ENCODE measurements at places on chromosomes 13 and 19.

DNA sequence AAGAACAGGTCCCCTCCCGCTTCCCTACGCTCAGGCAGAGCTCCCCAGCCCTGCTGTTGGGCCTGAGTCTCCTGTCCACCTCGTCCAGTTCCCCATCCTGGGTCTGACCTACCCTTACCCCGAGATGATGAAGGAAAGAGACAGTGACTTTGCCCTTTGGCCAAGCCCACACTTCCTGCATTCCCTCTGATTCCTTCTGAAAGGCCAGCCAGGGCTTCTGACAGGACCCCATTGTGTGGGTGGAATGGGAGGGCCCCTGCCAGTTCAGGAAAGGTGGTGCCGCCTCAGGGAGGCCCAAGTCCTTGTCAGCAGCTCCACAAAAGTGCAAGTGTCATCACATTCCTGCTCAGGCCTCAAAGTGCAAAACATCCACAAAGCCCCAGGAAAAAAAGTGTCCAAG is 177.8 kb downstream of the PAN3 start:
- DNase-seq, result no peak

DNA sequence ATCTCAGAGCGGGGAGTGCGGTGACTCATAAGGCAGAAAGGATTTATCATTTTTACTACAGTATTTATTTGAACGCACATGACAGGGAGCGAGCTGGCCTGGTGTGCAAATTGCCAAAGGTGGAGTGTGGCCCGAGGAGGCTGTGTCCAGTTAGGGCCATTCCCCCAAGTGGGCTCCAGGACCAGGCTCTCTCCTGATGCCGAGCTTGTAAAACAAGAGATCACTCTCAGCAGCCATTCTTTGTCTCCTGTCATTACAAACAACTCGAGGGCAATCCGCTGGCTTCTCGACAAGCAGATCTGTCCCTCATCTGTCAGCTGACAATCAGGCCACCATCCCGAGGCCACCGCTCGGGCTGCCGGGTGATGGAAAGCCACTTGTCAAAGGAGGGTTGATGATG is 418.9 kb downstream of the ZNF536 start:
- no peak for DNase-seq

DNA sequence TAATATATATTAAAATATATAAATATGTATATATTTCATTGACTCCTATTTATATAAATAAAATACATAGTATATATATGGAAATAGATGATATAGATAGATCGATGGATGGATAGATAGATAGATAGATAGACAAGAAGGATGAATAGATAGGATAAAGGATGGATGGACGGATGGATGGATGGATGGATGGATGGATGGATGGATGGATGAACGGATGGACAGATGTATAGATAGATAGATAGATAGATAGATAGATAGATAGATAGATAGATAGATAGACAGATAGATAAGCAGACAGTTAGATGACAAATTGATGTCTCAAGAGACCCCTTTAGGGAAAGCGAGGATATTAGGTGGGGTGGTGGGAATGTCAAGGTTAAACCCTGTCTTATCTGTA is 15.1 kb downstream of the CYP4F11 start:
- no peak for DNase-seq

GRCh38 chr13:104650431-104650830 is 1584.2 kb upstream of the SLC10A2 start:
- DNase-seq, result no peak

GRCh38 chr13:42895776-42896175 is 96.3 kb downstream of the EPSTI1 start:
- DNase-seq, result no peak

DNA sequence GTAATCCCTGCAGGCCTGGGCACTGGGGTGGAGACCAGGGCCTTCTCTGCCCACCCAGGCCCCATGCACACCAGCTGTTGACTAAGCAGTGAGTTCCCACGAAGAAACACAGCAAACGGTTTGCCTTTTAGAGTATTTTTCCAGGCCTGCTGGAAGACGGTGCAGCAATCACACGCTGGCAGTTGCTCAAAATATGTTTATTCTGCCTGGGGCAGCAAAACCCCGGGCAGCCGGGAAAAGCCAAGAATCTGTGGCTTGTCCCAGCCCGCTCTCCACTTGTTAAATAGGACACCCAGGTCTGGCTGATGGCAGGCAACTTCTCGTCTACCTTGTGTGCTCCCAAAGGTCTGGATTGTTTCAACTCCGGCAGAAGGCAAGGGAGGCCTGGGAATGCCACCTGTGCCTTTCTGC is 40.8 kb downstream of the GGACT start:
- DNase-seq, result no peak

- no peak for DNase-seq
Observed at GRCh38 chr13:112326821-112327370, 49.3 kb upstream of the SPACA7 start.

DNA sequence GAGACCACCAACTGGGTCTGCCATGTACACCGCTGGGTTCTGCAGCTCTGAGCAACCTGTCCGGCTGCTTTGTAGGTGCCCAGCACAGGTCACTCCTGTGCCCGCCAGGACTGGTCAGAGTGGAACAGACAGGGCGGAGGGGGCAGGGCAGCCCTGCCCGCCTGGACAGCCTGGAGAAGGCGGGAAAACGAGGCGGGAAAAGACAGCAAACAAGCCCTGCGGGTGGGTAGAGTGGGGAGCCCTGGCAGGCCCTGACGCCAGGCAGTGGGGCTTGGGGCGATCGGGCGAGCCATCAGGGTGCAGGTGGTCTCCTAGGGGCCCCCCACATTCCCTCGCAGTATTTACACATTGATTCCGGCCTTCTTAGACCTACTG is 533 bp upstream of the UHRF1 start:
- DNase-seq, result no peak

DNA sequence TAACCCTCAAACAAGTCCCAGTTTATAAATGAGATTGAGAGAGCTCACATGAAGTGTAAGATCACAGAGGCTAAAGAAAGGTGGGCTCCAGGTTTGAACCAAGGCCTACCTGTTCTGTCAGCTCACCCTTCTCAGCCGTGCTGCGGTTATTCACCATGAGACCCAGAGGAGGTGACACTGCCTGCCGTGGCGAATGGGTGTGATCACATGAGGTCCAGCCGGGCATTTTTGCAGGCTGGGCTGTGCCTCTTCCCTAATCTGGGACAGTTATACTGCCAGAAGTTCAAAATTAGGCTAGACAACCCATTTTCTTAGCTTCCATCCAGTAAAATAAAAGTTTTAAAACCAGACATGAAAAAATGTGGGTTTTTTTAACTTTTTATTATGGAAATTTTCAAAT is 146.8 kb downstream of the FOXO1 start:
- no peak for DNase-seq

DNA sequence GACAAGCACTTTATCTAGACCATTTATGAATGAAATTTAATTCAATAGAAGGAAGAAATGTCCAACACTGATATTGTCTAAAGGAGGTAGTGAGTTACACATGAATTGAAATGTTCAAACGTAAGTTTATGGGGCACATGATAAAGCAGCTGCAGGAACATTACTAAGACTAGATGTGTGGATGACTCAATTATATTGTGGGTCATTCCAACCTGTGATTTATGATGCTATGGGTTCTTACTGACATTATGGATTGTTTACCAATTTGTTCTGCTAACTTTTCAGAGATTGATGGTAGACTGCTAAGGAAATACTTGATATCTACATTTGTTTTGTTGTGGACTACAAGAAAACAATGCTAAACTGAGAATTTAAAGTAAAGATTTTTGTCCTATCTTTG is 56.1 kb upstream of the ATXN8OS start:
- DNase-seq, result no peak

DNA sequence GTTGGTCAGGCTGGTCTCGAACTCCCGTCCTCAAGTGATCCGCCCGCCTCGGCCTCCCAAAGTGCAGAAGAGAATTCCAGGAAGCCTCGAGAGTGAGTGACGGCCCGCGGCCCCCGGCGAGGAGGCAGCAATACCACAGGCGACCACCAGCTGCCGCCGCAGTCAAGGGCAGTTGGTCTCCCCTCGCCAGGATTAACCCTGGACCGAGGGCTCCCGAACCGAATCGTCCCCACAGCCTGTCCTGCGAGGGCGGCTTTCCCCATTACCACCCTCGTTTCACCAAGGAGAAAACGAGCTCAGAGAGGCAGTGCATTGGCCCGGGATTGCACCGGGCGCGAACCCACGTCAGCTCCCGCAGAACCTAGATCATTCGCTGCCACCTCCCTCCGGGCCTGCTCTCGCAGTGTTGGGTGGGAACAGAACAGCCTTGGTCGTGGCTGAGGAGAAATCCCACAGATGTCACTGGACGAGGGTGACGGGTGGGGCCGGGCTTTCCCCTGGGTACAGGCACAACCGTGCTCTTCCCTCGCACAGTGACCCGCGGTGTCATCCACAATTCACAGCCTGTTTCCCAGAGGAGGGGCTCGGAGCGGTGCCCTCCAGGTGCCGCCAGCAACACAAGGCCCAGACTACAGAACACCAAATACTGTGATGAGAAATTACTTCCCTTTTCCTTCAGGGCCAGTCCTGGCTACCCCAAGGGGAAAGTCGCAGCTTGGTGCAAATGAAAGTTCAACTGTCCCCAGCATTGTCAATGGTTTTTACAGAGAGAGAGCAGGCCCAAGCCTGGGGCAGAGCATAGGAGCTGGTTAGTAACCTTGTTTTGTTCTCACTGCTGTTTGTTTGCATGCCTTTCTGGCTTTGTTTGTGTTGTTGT is 24.8 kb downstream of the C2CD4C start:
- DNase-seq, result no peak

DNA sequence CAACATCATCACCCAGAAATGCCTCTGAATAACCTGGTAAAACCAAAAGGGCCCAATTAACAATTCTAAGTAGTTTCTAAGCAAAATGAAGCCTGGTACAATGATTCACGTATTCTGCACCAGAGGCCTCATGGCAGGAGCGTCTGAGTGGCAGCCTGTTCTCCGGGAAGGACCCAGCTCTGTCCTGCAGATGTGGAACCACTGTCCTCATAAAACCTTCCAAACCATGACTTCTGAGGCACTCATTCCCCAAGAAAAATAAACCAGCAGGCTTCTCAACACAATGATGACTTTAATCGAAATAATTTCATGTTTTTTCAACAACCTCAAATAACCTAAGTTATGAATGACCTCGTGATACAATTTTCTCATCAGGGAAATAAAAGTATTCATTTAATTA is 89.9 kb downstream of the STK24 start:
- no peak for DNase-seq

DNA sequence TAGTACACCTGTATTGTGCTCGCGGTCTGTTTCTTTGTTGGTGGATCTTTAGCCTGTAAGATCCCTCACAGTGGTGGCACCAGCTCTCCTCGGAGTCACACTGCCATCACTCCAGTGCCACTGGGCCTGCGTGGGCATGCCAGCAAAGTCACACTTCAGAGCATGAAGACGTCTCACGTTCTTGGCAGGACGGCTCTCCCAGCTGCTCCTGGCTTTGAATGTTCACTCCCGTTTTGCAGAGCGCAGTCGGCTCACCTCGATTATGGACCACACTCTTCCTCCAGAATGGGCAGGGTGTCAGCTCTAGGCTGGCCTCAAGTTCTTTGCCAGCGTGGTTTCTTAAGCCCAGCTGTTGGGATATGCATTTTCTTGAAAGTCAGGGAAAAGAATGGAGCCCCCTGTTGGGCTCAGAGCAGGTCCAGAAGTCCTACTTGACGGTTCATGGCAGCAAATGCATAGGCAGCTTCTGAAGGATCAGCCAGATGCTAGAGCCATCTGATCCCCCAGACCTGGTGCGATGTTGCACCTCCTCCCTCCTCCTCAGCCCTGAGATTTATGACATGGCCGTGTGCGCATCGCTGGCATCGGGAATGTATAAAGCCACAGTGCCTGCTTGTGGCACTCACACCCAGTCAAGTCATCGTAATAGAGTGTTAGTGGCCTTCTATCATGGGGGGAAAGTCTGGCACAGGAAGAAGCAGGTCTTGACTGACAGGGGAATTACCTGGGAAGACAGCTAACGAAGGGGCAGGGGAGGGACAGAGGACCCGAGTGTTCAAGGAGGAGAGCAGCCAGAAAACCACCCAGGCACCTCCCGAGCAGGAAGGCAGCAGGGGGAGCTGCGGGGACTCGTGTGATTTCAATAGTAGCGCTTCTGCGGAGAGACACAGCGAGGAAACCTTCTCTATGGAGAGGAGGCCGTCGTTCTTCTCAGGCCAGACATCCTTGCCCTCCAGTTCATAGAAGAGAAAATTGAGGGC is 40.2 kb upstream of the NPAS1 start:
- DNase-seq, result no peak

DNA sequence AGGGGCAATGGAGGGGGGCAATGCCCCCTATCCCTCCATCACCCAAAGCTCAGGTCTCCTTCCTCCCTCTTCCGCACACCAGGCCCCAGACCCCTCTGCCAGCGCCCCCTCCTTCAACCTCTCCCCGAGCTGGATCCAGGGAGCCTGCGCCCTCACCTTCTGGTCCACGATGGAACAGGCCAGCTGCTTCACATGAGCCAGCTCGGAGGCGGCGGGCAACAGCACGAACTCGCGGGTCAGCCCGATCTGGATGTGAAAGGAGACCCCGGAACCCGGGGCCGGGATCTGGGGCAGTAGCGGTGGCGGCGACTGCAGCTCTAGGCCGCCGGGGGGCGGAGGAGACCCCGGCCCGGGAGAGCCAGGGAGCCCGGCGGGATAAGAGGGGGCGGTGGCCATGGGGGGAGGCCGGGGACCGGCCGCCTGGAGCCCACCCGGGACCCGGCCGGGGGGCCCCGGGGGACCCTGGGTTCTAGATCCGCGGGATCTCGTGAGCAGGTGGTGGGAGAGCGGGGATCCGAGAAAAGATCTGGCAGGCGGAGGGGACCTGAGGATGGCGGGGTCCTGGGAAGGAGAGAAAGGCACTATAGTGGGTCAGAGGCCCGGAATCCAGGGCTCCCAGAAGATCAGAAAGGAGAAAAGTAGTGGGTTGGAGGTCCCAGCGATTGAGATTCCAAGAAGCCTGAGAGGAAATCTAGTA is 791 bp downstream of the PRKD2 start:
- DNase-seq, result no peak

- DNase-seq, result no peak
Observed at GRCh38 chr19:54262066-54262465, 5.0 kb upstream of the LILRB5 start.

GRCh38 chr19:32876236-32876918 is 6.8 kb upstream of the SLC7A9 start:
- no peak for DNase-seq

DNA sequence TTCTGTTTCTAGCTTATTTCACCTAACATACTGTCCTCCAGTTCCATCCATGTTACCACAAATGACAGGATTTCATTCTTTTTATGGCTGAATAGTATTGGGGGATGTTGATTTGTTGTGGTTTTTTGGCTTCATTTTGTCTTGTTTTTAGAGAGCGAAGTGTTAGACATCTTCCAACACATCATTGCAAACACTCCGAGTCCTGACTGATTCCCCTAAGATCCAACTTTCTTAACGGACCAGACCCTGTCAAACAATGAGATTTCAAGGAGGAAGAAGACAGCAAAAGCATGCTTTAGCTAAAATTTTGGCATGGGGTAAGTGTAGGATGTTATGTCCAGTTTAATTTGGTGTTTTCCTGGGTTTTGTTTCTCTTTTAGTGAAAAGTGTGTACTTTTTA is 3.8 kb upstream of the CASP14 start:
- no peak for DNase-seq

GRCh38 chr13:71522941-71523526 is 344.0 kb downstream of the DACH1 start:
- DNase-seq, result no peak

GRCh38 chr19:31261019-31261602 is 88.1 kb downstream of the TSHZ3 start:
- DNase-seq, result no peak

Measured in naive thymus-derived CD8-positive, alpha-beta T cell (primary cell).